Hair follicle dermal papilla cell (primary cell): ENCODE measurements at places on chromosomes 12 and 14. TPM values are rescaled to one million over a fixed set of nuclear protein-coding genes. Genes with fewer than 3 reads are reported as not detected.

SLC17A8 gene
- total RNA-seq = not detected in 2 replicates

TPPP2 gene
- not detected in 2 replicates for total RNA-seq

GYS2 gene
- total RNA-seq = not detected in 2 replicates

ABHD12B gene
- total RNA-seq = not detected in 2 replicates

KCNK13 gene
- not detected in 2 replicates for total RNA-seq

FOXA1 gene
- under 0.01 and 0.24 TPM in 2 replicates for total RNA-seq

AKAP3 gene
- total RNA-seq = 1.8 and 2.7 TPM in 2 replicates

STXBP6 gene
- 3.1 and 4.0 TPM in 2 replicates for total RNA-seq

TDRD9 gene
- total RNA-seq = 1.3 and 2.3 TPM in 2 replicates

TMTC2 gene
- total RNA-seq = 20.5 and 24.2 TPM in 2 replicates

PLEKHD1 gene
- total RNA-seq = under 0.01 and 0.24 TPM in 2 replicates

CCDC60 gene
- total RNA-seq = not detected in 2 replicates

PLD4 gene
- total RNA-seq = under 0.01 TPM in 2 replicates

GDF3 gene
- not detected in 2 replicates for total RNA-seq

PAWR gene
- 46.0 and 51.8 TPM in 2 replicates for total RNA-seq

TGM1 gene
- 1.1 and 3.1 TPM in 2 replicates for total RNA-seq

PLA2G1B gene
- not detected in 2 replicates for total RNA-seq

TMEM229B gene
- 1.6 and 1.8 TPM in 2 replicates for total RNA-seq
